ENCODE measurements at places on chromosomes 3 and 15.

GRCh38 chr3:99242271-99242670 is 340.8 kb upstream of the DCBLD2 start:
- DNase-seq = no peak

- DNase-seq = no peak
Observed at GRCh38 chr3:11172096-11172690, 17.9 kb downstream of the HRH1 start.

GRCh38 chr15:63025460-63025859 is 17.1 kb upstream of the TPM1 start:
- no peak for DNase-seq

DNA sequence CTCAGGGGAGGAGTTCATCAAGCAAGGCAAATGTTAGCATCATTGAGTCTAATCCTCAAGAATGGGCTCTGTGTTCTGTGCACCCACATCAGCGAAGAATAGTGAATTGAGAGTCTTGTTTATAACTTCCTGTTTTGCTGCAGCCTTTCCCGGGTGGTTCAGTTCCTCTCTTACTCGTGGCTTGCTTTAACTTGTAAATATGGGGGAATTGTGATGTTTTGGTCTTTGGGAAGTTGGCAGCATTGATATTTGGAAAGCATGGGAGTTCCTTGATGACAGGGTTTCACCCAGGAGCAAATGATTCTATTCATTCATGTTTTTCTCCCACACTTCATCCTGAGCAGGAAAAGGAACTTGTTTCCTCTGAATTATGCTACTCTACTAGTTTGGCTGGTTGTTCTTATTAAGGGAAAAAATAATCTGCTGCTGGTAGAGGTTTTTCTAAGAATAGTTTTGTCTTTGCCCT is 40.4 kb downstream of the GPD1L start:
- no peak for DNase-seq

DNA sequence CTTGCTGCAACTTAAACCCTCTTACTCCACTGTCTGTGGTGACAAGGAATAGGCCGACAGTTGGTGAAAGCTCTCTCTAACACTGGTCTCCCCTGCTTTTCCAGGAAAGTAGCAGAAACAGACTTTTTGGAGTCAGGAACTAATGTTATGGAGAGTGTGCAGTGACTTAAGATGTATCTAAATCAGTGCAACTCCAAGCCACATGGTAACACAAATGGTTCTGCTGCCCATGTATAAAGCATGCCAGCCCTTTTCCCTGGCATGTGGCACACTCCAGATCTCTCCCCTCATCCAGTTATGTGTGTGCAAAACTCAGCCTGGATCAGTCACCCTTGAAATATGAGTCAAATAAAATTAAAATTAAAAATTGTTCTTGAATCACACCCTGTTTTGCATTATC is 55.4 kb downstream of the SEMA5B start:
- no peak for DNase-seq

GRCh38 chr3:184289426-184289938 is 9.6 kb upstream of the PSMD2 start:
- peak; percentile 65 for DNase-seq

GRCh38 chr15:69225355-69226022 is 65.1 kb downstream of the GLCE start:
- no peak for DNase-seq

DNA sequence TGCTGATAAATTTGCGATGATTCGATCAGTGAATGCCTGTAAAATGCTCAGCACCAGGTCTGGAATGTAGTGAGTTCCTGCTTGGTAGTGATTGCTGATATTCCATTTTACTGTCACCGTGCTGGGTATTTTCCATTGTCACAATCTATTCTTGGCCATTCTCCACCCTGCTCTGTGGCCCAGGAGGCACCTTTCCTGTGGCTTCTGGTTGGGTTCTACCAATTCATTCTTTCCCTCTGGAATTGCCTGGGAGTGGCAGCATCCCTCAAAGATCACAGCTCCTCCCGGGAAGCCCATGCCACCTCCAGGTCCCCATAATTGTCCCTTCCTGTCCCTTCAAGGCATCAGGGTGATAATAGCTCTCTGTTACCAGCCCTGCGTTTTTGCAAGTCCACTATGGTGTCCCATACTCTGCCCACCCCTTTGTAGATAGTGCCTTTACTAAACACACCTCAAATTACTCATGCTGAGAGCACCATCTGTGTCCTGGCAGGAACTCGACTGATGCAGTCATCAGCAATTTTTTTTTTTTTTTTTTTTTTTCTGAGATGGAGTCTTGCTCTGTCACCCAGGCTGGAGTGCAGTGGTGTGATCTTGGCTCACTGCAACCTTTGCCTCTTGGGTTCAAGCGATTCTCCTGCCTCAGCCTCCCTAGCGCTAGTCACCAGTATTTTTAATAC is 177.8 kb upstream of the PROK2 start:
- peak; percentile 41 for DNase-seq

DNA sequence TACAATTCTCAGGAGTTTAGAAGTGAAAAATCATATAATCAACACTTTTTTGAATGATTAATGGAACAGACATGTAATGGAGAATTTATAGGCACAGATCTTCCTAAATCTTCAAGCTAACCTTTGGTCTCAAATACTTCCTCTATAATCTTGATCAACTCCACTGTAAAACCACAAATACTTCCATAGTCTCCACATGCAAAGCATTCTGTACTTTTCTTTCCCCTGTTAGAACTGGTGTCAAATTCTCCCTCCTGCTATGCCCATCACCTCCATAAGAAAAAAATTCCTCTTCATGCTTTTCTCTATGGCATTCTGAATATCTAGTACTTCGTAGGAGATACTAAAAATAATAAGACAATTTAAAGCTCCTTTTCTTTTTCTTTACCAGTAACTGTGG is 214.3 kb downstream of the ADAMTS9 start:
- DNase-seq = no peak

DNA sequence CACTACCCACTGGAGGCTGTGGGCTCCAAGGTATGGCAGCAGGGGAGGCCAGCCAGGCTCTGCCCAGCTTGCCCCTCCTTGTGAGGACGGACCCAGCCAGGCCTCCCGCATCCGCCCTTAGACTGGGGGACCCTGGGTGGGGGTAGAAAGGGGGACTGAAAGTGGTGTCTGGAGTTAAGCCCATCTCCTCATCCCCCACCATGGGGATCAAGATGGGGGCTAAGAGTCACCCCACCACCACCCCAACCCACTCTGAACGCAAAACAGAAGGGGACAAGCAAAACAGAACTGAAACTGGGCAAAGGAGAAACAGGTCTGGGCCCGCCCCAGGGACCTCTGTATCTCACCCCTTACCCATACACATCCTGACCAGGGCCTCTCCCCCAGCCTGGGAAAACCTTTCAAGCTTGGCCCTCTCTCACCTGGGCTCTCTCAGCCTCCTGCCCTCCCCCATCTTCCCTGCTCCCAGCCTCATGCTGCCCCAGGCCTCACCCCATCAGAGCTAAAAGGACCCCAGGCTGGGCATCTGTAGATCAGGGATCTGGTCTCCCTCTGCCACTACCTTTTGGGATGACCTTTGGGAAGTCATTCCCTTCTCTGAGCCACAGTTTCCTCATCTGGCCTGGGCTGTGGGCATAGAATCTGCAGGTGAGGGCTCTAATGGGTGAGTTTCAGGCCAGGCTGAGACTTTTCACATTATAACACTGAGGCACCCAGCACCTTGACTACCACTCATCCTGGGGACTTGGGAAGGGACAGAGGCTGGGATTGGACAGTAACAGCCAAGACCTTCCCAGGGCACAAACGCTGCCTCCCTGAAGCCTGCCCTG is 30.0 kb upstream of the CYP11A1 start:
- DNase-seq = no peak

DNA sequence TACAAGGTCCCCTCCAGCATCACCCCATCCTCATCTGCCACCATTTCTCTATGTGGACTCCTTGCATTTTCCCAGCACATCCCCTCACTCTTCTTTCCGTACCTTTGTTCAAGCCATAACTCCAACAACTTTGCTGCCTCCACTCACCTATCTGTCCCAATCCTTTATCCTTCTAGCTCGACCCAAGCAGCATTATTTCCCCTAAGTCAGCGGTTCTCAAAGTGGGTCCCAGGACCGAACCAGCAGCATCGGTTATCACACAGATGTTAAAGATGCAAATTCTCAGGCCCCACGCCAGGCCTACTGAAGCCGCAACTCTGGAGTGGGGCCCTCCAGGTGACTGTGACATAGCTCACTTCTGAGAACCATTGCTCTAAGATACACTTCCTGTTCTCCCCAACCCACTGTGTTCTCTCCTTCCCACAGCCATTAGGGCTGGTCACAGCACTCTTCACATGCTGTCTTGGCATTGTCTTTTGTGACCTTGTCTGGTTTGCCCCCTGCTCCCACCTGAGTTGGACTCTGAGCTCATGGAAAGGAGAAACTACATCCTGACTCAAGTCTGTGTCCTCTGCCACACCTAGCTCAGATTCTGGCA is 56.2 kb downstream of the AAGAB start:
- DNase-seq = no peak

- no peak for DNase-seq
Observed at GRCh38 chr3:10366651-10367101, 45.8 kb upstream of the SEC13 start.

GRCh38 chr15:94951538-94951937 is 720.2 kb downstream of the MCTP2 start:
- no peak for DNase-seq

DNA sequence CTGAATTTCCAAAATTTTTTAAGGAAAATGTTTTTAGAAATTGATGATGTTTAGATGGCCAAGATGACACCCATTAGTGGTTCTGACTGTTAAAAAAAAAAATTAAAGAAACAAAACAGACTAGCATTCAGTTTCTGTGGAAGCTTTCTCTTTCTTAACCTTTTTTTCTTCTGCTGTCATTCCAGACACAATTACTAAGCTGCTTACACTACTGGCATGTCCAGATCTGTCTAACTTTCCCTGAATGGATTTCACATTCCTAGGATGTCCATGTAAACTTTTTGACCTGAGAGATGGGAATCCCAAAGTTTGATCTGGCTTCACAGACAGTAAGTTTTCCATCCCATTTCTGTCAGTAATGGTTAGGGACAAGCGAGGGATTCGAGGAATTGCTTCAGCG is 10.3 kb upstream of the MTMR10 start:
- no peak for DNase-seq

GRCh38 chr3:187958432-187959003 is 195.4 kb upstream of the LPP start:
- no peak for DNase-seq

- no peak for DNase-seq
Observed at GRCh38 chr3:60514866-60515265, 736.4 kb downstream of the FHIT start.

DNA sequence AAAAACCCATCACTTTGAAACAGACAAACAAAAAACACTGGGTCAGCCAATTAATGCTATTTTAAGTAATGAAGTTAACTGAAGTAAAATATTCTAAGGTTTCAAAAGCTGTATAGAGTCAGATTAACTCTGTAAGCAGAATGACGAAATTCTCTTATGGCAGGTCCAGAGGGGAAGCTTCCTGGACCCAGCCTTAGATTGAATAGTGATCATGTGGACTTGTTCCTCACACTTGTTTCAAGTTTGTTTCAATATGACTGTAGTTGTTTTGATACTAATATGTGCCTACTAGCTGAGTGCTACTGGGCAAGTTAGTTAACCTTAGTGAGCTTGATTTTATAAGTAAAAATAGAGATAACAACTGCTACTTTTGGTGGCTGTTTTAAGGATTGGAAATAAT is 32.6 kb downstream of the PLS1 start:
- no peak for DNase-seq

- no peak for DNase-seq
Observed at GRCh38 chr15:90376789-90377188, 11.3 kb upstream of the IQGAP1 start.

DNA sequence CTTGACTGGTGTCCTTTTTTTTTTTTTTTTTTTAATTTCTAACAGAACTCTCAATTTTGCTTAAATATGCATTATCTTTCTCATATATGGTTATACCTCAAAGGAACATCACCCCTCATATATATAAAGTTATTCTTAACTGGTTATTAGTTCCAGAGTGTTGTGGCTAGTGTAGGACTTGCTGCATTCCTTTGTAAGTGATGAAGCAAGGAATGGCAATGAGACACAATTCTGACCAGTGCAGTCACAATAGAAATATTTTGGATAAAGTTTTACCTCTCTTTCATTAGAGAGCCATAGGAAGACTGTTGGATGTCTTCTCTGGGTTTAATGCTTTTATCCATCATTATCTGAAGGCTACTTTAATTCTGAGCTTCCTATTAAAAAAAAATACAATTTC is 75.5 kb upstream of the CBLB start:
- DNase-seq = no peak

GRCh38 chr3:113271594-113272384 is 60.4 kb downstream of the BOC start:
- DNase-seq = no peak

GRCh38 chr15:33145447-33145846 is 49.1 kb downstream of the FMN1 start:
- no peak for DNase-seq

DNA sequence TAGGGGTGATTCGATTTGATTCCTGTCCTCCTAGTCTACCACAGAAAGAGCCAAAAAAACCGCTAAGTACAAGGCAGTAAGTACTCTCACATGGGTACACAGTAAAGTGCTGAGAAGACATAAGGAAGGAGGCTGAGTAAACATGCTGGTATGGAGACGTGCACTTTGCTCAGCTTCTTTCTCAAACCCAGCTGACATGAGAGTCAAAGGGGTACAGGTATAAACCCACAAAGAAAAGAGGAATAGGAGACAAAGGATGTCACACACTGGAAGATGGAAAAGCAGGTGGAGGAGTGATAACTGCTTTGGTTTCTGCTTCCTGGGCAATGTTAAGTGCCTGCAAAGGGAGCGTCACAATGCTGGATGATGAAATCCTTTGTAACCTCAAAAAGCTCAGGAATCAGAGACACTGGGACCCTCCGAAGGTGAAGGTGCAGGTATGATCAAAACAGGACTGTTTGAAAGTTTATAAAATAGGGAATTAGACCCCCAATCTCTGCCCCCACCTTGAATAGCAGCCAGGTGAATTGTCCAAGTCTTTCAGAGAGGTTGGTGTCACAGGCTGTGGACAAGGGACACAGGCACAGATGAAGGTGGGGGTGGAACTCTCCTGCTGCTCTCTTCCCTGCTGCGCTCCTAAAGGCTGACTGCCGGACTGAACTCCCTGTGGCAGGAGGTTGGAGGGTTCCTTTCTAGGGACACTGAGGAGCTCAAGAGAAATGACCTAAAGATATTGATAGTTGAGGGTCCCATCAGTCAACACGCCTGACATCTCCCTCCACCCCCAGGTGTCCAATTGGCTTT is 101.8 kb downstream of the RAB11A start:
- peak; percentile 50 for DNase-seq

GRCh38 chr15:77021803-77022381 is 27.0 kb downstream of the PSTPIP1 start:
- DNase-seq = no peak

GRCh38 chr15:29840926-29841325 is 18.7 kb upstream of the TJP1 start:
- DNase-seq = no peak

DNA sequence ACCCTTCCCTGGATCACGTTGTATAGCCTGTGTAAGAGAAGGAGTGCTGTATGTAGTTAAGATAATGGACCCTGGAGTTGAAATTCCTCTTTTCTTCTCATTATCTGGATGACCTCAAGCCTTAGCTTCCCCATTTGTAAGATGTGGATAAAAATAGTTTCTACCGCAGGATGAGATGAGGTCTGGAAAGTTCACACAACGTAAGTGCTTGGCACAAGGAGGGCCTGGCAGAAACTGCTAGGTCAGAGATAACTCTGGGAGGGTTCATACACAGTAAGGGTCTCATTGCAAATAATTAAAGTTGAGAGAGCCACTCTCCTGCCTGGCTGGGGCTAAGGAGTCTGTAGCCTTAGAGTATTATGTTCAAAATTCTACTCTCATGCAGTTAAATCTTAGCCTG is 214.4 kb downstream of the LRTM1 start:
- no peak for DNase-seq
